Neuronal stem cell (in vitro differentiated cells): ENCODE measurements at places on chromosomes 6 and 20.

GRCh38 chr20:58892932-58893224 lies 40.4 kb downstream of the GNAS start:
- DNase-seq, result no peak

DNA sequence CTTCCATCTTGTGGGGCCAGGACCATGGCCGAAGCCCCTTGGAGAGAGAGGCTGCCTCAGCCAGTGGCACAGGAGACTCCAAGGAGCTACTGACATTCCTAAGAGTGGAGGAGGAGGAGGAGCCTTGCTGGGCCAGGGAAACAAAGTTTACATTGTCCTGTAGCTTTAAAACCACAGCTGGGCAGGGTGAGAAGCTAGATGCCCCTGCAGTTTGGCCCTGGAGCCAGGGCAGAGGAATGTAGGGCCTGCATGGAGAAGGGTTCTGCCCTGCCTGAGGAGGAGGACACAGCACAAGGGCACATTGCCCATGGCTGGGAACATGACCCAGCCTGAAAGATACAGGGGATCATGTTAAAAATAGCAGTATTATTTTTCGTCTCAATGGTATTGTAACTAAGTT lies 37.4 kb downstream of the PLCG1 start:
- no peak for DNase-seq

DNA sequence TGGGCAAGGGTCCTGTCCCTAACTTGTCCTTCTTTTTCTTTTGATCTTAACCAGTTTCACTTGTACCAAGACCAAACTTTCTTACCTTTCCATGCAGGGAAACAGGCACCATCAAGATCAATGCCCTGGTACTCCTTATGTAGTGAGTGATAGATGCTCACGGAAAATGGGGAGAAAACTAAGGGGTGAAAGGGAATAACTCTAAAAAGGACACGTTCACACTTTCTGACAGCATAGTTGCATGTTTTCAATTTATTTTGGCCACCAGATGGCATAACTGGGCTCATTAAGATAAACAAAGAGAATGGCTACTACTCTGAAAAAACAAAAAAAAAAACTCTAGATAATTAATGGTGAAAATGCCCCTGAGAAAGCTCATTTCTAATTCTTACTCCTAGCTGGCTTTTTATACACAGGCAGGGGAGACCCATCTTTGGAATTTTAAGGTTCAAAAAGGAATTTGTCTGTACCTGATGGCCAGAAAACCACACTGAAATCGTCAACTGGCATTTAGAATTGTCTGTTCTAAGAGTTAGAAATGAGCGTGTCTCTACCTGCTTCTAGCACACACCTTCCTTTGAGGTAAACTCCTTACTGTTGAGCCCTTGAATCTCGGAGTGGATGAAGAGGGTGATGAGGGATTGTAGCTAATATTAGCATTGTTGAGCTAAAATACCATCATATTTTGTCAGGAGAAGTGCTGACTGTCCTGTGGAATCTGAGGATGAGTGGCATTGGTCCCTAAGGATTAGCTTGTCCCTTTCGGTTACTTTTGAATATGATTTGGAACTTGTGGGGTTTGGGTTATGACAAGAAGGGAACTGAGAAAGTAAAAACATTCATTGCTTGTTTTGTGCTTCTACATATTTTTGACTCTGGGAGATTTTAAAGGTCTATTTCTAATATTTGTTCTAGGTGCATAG lies 62.2 kb upstream of the DDR1 start:
- no peak for DNase-seq

- DNase-seq, result no peak
Observed at GRCh38 chr6:156160007-156160794, 617.0 kb upstream of the ARID1B start.

- no peak for DNase-seq
Observed at GRCh38 chr6:107652526-107653182, 162.7 kb downstream of the SOBP start.

DNA sequence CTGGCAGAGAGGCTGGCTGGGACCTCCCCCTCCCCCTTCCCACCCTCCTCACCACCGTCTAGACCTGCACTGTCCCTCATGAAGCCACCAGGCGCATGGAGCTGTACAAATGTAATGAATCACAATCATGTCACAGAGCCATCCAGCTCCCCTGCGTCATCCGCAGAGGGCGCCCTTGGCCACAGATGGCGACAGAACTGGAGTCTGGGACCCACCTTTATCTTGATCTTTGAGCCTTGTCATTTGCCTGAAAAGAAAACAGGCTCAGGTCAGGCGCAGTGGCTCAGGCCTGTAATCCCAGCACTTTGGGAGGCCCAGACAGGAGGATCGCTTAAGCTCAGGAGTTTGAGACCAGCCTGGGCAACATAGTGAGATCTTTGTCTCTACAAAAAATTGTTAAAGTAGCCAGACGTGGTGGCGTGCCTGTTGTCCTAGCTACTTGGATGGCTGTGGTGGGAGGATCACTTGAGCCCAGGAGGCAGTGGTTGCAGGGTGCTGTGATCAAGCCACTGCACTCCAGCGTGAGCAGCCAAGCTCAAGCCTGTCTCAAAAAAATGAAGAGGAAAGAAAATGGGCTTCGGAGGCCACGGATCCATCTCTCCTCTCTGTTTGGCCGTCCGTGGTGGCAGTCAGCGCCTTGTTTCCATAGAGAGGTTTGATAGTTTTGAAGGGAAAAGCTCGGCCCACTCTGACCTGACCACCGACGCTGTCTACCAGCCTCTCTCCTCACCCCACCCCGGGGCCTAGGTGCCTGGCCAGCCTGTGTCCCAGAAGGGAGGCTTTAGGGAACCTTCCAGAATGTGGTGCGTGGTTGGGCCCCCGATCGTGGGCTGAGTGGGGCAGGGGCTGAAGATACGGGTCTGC lies 6.2 kb downstream of the COL9A3 start:
- DNase-seq, result no peak

DNA sequence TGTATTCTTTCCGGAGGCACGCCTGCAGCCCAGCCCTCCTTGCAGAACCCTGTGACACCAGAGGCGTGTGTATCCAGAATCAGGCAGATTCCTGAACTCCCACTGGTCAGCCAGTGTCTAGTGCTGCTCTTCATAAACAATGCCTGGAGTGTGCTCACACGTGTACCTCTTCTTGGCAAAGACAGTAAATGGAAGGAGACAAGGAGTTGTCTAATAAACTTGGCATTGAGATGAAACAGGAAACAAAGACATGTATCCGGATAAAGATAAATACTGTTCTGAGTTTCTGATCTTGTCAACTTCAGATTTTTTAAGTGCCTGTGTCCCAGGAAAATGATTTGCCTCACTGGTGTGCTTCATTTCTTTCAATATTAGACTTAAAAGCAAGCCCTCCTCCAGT lies 1.7 kb downstream of the RPS6KA2 start:
- no peak for DNase-seq

DNA sequence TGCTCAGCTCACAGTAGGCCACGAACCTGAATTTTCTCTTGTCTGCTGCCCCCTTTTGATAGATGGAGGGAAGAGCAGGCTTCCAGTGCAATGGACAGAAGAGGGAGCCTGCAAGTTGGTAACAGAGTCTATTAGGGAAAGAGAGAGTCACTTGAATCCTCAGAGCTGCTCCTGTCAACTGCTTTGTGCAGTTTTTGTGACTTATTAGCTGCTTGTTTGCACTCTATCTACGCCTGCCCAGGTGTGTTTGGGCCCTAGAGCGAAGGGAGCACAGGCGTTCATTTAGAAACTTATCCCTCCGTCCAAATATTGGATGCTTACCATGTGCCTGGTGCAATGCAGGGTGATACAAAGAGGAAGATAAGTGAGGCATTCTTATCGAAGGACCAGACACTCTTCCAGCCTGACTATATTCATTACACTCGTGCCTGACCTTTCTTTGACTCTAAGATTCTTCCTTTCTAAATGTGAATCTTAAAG lies 11.6 kb upstream of the SLC2A12 start:
- peak; percentile 64 for DNase-seq

DNA sequence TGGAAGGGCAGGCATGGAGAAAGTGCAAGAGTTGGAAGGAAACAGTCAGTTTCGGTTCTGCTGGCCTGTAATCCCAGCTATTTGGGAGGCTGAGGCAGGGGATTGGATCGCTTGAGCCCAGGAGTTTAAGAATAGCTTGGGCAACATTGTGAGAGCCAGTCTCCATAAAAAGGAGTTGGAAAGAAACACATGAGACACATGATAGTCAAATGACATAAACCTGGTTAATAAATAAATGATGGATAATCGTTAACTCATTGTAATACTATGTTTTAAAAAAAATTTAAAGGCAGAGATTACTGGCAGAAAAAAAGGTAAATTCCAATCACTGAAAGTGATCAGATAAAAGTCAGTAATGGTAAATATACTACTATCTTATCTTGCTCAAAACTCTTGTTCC lies 37.2 kb upstream of the PHACTR1 start:
- DNase-seq, result no peak

- no peak for DNase-seq
Observed at GRCh38 chr6:149065121-149065520, 252.4 kb upstream of the TAB2 start.

- no peak for DNase-seq
Observed at GRCh38 chr20:47309806-47310426, 46.6 kb downstream of the ZMYND8 start.

DNA sequence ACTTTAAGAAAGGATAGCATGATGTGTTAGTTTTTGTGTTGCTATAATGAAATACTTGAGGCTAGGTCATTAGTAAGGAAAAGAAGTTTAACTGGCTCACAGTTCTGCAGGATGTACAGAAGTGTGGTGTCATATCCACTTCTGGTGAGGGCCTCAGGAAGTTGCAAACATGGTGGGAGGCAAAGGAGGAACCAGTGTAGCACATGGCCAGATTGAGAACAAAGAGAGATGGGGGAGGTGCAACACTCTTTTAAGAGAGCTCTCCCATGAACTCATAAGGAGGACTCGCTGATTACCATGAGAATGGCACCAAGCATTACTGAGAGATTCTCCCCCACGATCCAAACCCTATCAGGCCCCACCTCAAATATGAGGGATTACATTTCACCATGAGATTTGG lies 265.4 kb downstream of the RIMS1 start:
- DNase-seq, result no peak

GRCh38 chr6:7461416-7461815 lies 71.8 kb downstream of the RIOK1 start:
- DNase-seq, result no peak

DNA sequence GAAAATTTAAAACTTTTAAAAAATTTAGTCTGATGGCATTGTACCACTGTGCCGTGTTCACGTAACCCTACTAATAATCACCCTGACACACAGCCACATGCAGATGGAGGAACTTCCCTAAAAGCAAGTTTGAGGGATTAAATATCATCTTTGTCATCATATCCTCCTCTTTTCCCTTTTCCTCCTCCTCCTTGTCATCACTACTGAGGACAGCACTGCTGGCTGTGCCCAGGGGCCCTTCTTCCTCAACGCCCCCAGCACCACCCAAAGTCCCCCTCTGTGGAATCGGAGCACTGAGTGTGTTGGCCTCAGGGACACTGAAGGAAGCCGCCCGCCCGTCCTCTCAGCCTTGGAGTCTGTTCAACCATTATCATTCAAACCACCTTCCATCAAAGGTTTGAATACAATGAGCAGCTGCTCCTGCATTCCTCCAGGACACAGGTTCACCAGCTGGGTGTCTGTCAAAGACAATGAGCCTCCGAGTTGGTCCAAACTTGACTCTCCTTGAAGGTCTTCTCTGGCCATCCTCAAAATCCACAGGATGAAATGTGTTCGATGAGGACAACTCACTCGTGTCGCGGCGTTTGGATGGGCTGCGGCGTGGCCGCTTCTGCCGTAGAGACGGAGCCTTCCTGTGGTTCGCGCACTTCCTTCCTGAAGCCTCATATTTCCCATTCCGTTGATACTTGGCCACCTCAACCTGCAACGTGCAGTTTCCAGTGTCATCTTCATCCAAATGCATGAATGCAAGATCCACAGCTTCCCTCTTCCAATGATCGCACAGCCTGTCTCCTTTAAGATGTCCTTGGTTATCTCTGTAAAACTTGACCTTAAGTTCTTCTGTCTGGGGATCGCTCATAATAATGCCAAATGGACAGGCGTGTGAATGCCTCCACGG lies 23.3 kb downstream of the NQO2 start:
- DNase-seq, result no peak

DNA sequence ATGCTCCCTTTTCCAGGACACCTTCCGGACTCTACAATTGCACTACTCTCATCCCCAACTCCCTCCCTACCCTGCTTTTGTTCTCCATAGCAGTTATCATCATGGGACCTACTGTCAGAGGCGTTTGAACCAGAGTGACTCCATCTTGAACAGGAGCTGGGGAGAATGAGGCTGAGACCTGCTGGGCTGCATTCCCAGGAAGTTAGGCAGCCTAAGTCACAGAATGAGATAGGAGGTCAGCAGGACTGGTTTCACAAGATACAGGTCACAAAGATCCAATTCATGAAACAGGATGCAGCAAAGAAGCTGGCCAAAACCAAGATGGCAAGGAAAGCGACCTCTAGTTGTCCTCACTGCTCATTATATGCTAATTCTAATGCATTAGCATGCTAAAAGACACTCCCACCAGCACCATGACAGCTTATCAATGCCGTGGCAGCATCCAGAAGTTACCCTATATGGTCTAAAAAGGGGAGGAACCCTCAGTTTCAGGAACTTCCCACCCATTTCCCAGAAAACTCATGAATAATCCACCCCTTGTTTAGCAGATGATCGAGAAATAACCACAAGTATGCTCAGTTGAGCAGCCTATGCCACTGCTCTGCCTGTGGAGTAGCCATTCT lies 15.6 kb downstream of the SLC13A3 start:
- no peak for DNase-seq

DNA sequence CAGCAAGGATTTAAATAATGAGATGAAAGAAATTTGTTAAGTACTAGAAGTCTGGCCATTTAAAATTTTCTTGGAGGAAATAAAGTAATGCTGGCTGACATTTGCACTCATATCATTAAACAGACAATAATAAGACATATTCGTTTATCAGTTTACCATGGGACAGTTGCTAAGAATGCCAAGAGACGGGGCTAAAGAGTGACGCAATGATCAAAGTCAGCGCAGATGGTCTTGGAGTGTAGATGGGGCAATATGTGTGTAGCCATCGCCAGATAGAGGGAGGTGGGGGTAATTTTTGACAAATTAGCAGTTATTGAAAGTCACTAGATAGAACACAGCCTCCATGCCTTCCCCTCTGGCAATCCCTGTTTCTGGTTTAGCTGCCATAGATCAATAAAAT lies 413.2 kb upstream of the JAG1 start:
- DNase-seq, result no peak

DNA sequence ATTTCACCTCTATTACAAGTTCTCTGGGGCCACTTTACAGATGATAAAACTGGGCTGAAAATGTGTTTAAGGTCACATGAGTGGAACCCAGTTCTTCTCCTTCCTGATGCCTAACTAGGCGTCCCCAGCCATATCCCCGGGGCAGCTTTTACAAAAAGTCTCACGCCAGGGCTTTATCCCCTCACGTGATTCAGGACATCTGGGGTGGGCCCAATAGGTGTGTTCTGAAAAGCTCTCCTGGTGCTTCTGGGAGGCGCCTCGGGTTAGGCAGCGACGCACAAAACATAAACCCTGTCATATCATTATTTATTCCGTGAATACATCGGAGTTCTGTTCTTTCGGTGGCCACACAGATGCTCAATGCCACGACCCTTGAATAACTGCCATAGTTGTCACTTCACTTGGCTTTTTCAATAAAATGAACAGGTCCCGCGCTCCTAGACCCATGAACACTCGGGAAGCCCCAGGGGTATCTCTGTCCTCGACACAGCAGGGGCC lies 32.1 kb downstream of the SF3B5 start:
- DNase-seq, result no peak

GRCh38 chr20:11305406-11305805 lies 612.3 kb upstream of the BTBD3 start:
- no peak for DNase-seq
